ENCODE measurements at places on chromosomes 12 and 14. TPM values are rescaled to one million over a fixed set of nuclear protein-coding genes. Genes with fewer than 3 reads are reported as not detected.

The DLGAP5 gene
- polyA plus RNA-seq = 0.19 TPM

The DAO gene
- polyA plus RNA-seq = not detected

The TTC7B gene
- polyA plus RNA-seq = 48.9 TPM

The DLK1 gene
- 7.1 TPM for polyA plus RNA-seq

The B3GNT4 gene
- polyA plus RNA-seq = 0.57 TPM

The LRP1-AS gene
- polyA plus RNA-seq = not detected

The LIN7A gene
- polyA plus RNA-seq = 6.2 TPM

The KCNH3 gene
- polyA plus RNA-seq = 0.28 TPM

The GPR84 gene
- polyA plus RNA-seq = 0.96 TPM

The MEG3 gene
- polyA plus RNA-seq = 53.0 TPM

The CAPS2 gene
- 3.7 TPM for polyA plus RNA-seq

The TCTN2 gene
- polyA plus RNA-seq = 7.8 TPM

The KRT6B gene
- polyA plus RNA-seq = not detected

The ZFHX2 gene
- polyA plus RNA-seq = 0.71 TPM

The RPAP3 gene
- polyA plus RNA-seq = 15.5 TPM

The CEBPE gene
- polyA plus RNA-seq = 0.06 TPM

The TMEM132D gene
- not detected for polyA plus RNA-seq

The SLCO1B1 gene
- polyA plus RNA-seq = 0.05 TPM

The PRIM1 gene
- 6.2 TPM for polyA plus RNA-seq

The HOXC10 gene
- 2.8 TPM for polyA plus RNA-seq

The GZMH gene
- 0.34 TPM for polyA plus RNA-seq

The AHNAK2 gene
- polyA plus RNA-seq = 43.2 TPM

The IAPP gene
- not detected for polyA plus RNA-seq

Data from urinary bladder (tissue), 4 donors.